Stimulated activated CD4-positive, alpha-beta T cell treated with anti-CD3 and anti-CD28 coated beads, Interleukin-1b, Interleukin-23, amount 100 ng/mL, for 1 hour (primary cell): ENCODE measurements at places on chromosomes 12 and 14.

DNA sequence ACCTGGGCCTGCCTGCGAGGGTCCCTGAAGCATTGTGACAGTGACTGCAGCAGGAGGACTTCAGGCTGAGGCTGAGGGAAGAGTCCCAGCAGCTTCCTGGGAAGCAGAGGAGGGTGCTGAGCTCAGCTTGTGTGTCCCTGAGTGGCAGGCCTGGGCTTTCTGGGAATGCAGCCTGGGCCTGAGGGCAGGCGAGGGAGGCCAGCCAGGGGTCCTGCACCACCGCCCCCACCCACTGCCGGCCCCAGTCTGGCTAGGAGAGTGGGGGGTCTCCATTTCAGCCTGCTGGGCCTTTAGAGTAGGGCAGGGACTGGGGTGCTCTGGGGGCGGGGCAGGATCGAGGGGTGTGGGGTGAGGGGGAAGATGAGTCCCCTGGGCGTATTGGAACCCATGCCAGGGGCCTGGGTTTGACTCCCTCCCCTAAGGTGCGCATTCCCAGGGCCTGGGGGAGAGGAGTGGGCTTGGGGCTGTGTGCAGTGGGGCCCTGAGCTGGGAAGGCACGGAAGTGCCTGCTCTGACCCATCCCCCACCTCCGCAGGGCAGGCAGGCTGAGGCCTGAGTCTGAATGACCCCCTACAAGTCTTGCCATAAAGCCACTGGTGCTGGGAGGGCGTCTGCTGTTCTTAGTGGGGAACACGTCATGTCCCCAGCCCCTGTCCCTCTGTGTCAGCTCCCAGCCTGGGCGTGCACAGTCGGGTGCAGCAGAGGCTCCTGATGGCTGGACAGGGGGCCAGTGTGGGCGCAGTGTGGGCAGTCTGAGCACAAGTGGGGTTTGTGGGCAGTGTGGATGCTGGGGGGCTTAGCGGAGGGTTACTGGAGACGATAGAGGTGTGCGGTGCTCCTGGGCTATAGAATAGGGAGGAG, 46.4 kb downstream of the KRT80 start:
- no peak for DNase-seq

- no peak for DNase-seq
These were observed 43.8 kb downstream of the MAP4K5 start for GRCh38 chr14:50488521-50488920.

GRCh38 chr12:114743289-114743688, 59.3 kb upstream of the TBX3 start:
- DNase-seq = no peak

DNA sequence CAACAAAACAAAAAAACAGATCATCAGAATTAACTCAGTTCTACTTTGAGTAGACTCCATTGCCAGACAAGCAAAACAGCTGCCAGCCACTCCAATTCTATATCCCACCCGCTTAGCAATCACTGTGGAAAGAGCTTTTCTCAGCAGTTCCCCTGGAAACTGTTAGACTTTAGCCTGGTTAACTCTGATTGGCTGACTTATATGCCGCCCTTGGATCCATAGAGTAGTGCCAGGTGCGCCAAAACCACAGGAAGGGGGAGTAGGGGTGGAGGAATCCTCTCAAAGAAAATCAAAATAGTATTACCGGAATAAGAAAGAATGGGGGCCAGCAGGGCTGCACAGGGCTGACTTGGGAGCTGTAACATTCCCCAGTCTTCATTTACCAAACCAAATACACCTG, 5.4 kb upstream of the EML5 start:
- no peak for DNase-seq

- DNase-seq = no peak
These were observed 266.0 kb downstream of the ALG10 start for GRCh38 chr12:34287986-34288962.

GRCh38 chr12:91183551-91183950, 934 bp upstream of the DCN start:
- DNase-seq = no peak

GRCh38 chr12:92465786-92466295, 236.9 kb upstream of the PLEKHG7 start:
- DNase-seq = no peak
